ENCODE measurements at places on chromosomes 6 and 20.
A peak's percentile ranks its signal among the peaks of the same experiment; 100 is the strongest.

DNA sequence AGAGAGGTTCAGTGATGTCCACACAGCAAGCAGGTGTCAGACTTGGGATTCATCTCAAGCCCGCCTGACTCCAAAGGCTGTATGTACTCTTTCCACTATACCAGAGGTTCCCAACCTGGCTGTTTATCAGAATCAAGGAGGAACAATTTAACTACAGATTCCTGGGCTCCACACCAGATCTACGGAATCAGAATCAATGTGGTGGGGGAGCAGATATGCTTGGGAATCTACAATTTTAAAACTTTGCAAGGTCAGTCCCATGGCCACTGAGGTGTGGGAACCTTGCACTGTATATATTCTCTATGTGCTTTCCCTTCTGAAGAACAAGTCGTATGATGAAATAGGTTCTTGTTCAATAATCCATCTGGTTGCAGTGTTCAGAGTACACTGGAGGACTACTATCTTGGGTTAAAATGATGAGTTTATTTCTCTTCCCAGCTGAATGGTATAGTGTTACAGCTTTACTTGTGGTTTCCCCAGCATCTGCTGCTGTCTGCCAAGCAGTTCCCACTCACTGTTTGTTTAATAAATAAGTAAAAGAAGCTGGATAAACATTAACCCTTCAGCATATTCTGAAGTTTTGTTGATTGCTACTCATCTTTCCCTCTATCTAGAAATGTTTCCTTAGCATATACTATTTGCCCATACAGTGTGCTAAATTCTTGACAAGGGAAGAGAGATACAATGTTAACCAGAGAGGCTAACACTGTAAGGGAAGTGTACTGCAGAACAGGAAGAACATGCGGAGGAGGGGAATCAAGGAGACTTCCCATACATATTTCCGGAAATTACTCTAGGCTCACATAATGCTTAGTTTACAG is 9.9 kb downstream of the TTI1 start:
- no peak for DNase-seq
- H3K4me1 ChIP-seq: peaks cover 5% of the 10 kb centered on the region
- peaks cover 33% of the 10 kb centered on the region for H3K36me3 ChIP-seq
- H3K4me3 ChIP-seq: no peak overlapping the region

- no peak for DNase-seq
- no peaks in the 10 kb centered on the region for H3K4me1 ChIP-seq
- no peaks in the 10 kb centered on the region for H3K36me3 ChIP-seq
- no peak overlapping the region for H3K4me3 ChIP-seq
- no peak overlapping the region for H3K27ac ChIP-seq
- H3K27me3 ChIP-seq: peaks cover 39% of the 10 kb centered on the region
Observed at GRCh38 chr6:127547215-127547614, 28.1 kb upstream of the MTCL3 start.

DNA sequence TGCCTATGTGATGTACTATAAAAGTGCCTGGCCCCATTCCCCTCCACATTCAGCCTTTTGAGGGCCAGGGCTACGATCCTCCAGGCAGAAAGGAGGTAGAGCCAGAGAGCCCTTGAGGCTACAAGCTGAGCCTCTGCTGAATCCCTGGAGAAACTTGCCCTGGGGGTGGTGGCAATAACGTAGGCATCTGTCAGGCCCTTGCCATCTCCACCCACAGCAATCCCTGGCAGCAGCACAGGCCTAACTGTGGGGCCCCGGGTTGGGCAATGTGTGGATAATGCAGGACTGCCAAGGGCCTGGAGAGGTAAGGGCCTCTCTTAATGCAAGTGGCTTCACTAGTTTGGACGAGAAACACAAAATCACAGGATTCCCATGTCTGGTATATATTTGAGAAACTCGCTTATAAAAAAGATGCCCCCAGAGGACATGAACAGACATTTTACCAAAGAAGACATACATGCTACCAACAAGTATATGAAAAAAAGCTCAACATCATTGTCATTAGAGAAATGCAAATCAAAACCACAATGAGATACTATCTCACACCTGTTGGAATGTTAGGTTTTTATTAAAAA is 99.0 kb downstream of the QRSL1 start:
- no peak overlapping the region for H3K27ac ChIP-seq
- H3K36me3 ChIP-seq: no peaks in the 10 kb centered on the region
- no peak overlapping the region for H3K4me3 ChIP-seq
- H3K27me3 ChIP-seq: peaks cover 15% of the 10 kb centered on the region
- no peak for DNase-seq
- no peaks in the 10 kb centered on the region for H3K4me1 ChIP-seq

DNA sequence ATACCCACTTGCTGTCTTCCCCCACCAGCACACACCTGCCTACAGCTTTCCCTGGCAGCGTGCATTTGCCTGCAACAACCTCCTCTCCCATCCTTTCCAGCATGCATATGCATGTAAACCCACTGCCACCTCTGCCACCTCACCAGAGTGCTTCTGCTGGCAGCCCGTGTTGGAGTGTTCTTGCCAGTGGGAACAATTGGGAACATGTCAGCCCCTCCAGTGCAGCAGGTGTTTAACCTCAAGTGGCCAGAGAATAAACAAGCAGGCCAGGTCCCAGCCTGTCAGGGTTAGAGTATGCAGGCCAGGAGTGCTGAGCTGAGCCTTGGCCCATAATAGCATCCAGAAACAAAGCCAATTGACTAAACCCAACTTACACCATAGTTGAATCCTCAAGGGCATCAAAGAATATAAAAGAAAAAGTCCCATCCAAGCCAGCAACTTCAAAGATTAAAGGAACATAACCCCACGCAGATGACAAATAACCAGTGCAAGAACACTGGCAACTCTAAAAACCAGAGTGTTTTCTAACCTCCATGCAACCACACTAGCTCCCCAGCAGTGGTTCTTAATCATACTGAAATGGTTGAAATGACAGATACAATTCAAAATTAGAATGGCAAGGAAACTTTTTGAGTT is 1212.1 kb upstream of the CITED2 start:
- DNase-seq: peak; percentile 63
- H3K4me1 ChIP-seq: peaks cover 50% of the 10 kb centered on the region
- peak overlapping the region; percentile 37 for H3K4me3 ChIP-seq
- H3K27ac ChIP-seq: peak overlapping the region; percentile 86
- H3K36me3 ChIP-seq: peaks cover 32% of the 10 kb centered on the region

DNA sequence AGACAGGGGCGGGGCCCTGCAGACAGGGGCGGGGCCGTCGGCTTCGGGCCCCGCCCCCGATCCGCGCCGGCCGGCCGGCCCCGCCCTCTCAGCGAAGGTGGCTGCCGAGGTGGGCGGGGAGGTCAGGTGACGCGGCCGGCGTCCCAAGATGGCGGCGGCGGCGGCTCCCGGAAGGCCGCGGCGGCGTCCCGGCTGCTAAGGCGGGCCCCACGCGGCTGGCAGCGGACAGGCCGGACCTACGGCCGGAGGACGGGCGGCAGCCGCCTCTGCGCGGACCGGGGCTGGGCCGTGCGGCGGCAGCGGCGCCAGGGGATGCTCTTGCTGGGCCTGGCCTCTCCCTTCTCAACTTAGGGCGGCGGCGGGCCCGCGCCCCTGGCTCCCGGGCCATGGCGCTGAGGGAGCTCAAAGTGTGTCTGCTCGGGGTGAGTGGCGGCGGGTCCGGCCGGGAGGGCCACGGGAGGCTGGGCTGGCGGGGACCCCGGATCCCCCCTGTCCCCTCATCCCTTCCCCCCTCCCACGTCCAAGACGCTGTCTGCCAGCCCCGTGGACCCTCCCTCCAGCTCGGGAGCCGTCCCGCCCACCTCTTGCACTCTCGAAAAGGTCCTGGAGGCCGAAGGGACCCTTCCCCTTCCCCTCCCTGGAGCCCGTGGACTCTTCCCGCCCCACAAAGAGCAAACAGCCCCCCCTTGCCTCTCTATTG is at the start of gene RAB22A:
Gene RAB22A, plus strand, starts transcription at position 125 of the 700 bp plus-strand sequence. Its CDS starts 262 bp downstream, at position 387.
- no peaks in the 10 kb centered on the region for H3K27me3 ChIP-seq
- peak; percentile 81 for DNase-seq
- H3K4me1 ChIP-seq: peaks cover 41% of the 10 kb centered on the region
- H3K36me3 ChIP-seq: peaks cover 24% of the 10 kb centered on the region
- H3K27ac ChIP-seq: peak within 1 kb of the TSS; percentile 92

- no peak for DNase-seq
- no peaks in the 10 kb centered on the region for H3K36me3 ChIP-seq
- no peak overlapping the region for H3K27ac ChIP-seq
- H3K27me3 ChIP-seq: peaks cover 51% of the 10 kb centered on the region
- no peaks in the 10 kb centered on the region for H3K4me1 ChIP-seq
Observed at GRCh38 chr6:160349814-160350350, 1.7 kb downstream of the SLC22A3 start.

DNA sequence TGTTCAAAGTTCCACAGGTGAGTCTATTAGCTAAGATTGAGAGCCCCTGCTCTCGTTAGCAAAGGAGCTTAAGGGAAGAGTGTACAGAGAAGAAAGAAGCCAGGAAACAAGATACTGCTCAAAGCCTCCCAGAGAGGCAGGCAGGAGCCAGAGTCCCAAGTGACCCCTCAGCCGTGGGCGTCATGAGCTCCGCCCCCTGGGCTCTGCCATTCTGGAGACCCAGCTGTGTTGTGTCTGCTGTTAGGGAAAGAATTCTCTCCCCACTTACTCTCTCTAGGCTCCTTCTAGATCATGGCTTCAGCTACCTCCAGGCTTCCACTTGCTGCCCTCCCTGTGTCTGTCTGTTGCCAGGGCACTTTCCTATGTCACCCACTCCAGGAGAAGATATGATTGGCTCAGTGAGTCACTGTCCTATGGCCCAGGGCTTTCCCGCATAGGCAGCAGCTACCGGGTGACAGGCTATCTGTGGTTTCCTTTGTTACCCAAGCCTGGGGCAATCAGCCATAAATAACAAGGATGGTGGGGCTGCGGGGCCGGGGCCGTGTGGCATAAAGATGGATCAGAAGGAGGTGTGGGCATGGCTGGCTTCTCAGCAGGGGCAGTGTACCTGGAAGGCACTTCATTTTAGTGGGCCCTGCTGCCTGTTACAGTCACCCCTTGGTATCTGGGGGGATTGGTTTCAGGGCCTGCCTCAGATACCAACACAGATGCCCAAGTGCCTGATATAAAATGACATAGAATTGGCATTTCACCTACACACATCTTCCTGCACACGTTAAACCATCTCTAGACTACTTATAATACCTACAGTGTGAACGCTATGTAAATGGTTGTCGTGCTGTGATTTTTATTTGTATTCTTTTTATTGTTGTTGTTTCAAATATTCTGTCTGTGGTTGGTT is 118.9 kb downstream of the ARMC2 start:
- H3K36me3 ChIP-seq: no peaks in the 10 kb centered on the region
- peaks cover 10% of the 10 kb centered on the region for H3K4me1 ChIP-seq
- no peak overlapping the region for H3K4me3 ChIP-seq
- DNase-seq: peak; percentile 24
- peaks cover 2% of the 10 kb centered on the region for H3K27me3 ChIP-seq

GRCh38 chr20:49136817-49137571 is 51.1 kb downstream of the STAU1 start:
- DNase-seq: no peak
- no peaks in the 10 kb centered on the region for H3K27me3 ChIP-seq
- peaks cover 3% of the 10 kb centered on the region for H3K4me1 ChIP-seq
- no peak overlapping the region for H3K4me3 ChIP-seq
- no peak overlapping the region for H3K27ac ChIP-seq

- H3K36me3 ChIP-seq: no peaks in the 10 kb centered on the region
- no peak overlapping the region for H3K4me3 ChIP-seq
- H3K4me1 ChIP-seq: no peaks in the 10 kb centered on the region
- no peaks in the 10 kb centered on the region for H3K27me3 ChIP-seq
- H3K27ac ChIP-seq: no peak overlapping the region
Observed at GRCh38 chr6:1849691-1850090, 240.0 kb downstream of the FOXC1 start.

GRCh38 chr6:90105506-90106170 is 191.0 kb downstream of the BACH2 start:
- H3K27ac ChIP-seq: no peak overlapping the region
- H3K27me3 ChIP-seq: no peaks in the 10 kb centered on the region
- H3K4me1 ChIP-seq: peaks cover 66% of the 10 kb centered on the region
- DNase-seq: no peak

DNA sequence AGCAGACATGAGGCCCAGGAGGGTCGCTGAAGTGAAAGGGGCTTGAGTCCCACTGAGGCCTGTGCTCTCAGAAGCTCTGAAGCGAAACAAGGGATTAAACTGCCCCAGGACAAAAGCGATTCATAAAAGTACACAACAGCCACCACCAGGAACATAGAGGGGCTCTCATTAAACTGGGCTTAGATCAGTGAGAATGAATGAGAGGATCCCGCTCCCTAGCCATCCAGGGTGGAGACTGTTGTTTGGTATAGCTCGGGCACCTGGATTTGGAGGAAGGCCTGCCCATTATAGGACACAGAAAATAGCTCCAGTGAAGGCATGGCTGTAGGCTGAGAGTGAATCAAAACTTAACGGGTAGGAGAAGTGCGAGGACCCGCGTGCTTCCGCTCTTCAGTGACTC is 91.6 kb upstream of the TAB2 start:
- H3K27ac ChIP-seq: no peak overlapping the region
- H3K27me3 ChIP-seq: no peaks in the 10 kb centered on the region
- DNase-seq: no peak

GRCh38 chr6:37971711-37972390 is 152.3 kb downstream of the ZFAND3 start:
- no peaks in the 10 kb centered on the region for H3K27me3 ChIP-seq
- H3K27ac ChIP-seq: no peak overlapping the region
- H3K36me3 ChIP-seq: peaks cover 45% of the 10 kb centered on the region
- H3K4me3 ChIP-seq: peak overlapping the region; percentile 41

- no peak for DNase-seq
- no peak overlapping the region for H3K27ac ChIP-seq
- no peaks in the 10 kb centered on the region for H3K4me1 ChIP-seq
- H3K4me3 ChIP-seq: no peak overlapping the region
- H3K27me3 ChIP-seq: no peaks in the 10 kb centered on the region
Observed at GRCh38 chr20:63378626-63379025, 17.5 kb upstream of the CHRNA4 start.

- H3K27me3 ChIP-seq: peaks cover 5% of the 10 kb centered on the region
- H3K36me3 ChIP-seq: no peaks in the 10 kb centered on the region
- DNase-seq: no peak
- no peaks in the 10 kb centered on the region for H3K4me1 ChIP-seq
- no peak overlapping the region for H3K27ac ChIP-seq
Observed at GRCh38 chr6:79864001-79864400, 83.4 kb downstream of the ELOVL4 start.

- H3K36me3 ChIP-seq: no peaks in the 10 kb centered on the region
- H3K4me1 ChIP-seq: peaks cover 23% of the 10 kb centered on the region
- DNase-seq: no peak
- H3K27me3 ChIP-seq: no peaks in the 10 kb centered on the region
- peak overlapping the region; percentile 72 for H3K4me3 ChIP-seq
Observed at GRCh38 chr6:15129887-15130286, 116.0 kb upstream of the JARID2 start.

DNA sequence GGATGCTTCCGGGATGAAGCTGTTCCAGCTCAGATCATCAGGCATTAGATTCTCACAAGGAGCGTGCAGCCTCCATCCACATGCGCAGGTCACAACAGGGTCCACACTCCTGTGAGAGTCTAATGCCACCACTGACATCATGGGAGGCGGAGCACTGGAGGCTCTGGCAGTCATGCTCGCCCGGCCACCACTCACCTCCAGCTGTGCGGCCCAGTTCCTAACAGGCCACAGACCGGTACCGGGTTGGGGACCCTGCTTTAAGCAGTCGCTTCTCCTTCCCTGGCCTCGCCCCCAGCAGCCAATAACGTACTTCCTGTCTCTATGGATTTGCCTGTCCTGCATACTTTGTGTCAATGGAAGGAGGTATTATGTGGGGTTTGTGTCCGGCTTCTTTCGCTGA is 236.8 kb downstream of the TAF4 start:
- H3K27me3 ChIP-seq: no peaks in the 10 kb centered on the region
- no peak overlapping the region for H3K4me3 ChIP-seq
- no peaks in the 10 kb centered on the region for H3K4me1 ChIP-seq
- no peak overlapping the region for H3K27ac ChIP-seq
- no peaks in the 10 kb centered on the region for H3K36me3 ChIP-seq
